ENCODE measurements at places on chromosomes 7 and 10.

DNA sequence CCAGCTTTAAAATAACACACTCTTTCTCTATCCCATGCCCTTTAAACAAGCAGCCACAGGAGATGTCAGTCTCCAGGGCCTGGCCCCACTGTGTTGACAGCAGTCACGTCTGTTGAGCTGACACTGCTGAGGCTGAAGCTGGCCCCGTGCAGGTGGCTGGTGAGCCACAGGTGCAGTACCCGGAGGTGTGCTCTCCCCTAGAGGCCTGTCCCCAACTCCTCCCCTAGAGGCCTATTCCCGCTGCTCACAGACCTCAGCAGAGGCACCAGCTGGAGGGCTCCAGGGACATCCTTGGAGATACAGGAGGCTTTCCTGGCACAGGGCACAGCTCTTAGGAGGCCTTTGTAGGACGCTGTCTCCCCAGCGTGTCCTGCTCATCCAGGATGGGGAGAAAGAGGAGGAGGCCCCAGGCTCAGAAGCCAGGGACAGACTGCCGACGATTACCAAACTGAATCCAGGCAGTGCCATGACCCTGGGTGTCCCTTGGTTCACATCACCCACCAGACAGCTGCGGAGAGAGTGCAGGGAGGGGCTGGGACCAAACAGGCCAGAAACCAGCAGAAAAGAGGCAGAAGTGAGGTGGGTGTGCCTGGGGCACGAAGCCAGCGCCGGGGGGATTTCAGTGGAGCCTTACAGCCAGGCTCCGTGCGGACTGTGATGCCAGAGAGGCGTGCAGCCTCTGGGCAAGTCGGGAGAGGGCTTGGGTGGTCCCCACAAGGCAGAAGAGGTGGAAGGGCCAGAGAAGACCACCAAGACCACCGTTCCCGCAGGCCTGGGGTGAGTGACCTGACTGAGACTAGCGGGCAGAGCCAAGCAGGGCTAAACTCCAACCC lies 18.5 kb upstream of the TTYH3 start:
- DNase-seq: no peak

GRCh38 chr10:125095228-125095627 lies 65.1 kb downstream of the CTBP2 start:
- DNase-seq: no peak

DNA sequence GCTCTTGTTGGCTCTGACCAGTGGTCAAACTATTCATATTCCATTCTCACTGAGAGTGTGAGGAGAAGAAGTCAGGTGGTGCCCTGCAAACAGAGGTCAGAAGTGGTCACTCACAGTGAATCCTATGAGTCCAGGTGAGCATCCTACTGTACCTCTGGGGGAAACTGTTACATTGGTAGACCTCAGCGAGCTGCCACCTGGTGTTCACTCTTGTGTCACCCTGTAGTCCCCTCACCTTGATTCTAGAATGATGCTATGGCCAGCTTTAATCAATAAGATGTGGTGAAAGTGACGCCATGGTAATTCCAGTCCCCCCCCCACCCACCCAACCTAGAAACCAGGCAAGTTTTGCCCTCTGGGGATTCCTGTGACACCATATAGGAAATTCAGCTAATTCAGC lies 1.2 kb upstream of the AMPH start:
- DNase-seq: no peak

DNA sequence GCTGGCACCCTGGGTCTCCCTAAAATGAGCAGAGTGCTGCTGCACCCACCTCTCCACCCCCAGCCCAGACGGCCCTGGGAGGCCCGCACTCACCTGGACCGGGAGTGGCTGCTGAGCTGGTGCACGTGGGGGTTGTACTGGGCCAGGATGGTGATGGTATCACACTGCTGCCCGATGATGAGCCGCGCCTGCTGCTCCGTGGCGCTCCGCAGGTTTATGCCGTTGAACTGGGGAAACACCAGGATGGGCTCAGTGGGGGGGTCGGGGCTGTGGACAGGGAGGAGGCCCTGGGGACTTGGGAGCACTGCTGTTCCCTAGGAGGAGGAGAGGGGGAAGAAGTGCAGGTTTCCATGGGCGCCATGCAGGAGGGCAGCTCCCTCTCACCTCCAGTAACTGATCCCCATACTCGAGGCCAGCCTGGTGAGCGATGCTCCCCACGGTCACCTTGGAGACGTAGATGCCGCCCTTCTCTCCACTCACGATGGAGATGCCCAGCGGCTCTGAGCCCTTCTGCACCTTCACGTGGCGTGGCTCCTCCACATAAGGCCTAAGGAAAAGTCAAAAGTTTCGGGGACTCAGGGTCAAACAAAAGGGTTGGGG lies 114.6 kb downstream of the DLG5 start:
- DNase-seq: no peak

DNA sequence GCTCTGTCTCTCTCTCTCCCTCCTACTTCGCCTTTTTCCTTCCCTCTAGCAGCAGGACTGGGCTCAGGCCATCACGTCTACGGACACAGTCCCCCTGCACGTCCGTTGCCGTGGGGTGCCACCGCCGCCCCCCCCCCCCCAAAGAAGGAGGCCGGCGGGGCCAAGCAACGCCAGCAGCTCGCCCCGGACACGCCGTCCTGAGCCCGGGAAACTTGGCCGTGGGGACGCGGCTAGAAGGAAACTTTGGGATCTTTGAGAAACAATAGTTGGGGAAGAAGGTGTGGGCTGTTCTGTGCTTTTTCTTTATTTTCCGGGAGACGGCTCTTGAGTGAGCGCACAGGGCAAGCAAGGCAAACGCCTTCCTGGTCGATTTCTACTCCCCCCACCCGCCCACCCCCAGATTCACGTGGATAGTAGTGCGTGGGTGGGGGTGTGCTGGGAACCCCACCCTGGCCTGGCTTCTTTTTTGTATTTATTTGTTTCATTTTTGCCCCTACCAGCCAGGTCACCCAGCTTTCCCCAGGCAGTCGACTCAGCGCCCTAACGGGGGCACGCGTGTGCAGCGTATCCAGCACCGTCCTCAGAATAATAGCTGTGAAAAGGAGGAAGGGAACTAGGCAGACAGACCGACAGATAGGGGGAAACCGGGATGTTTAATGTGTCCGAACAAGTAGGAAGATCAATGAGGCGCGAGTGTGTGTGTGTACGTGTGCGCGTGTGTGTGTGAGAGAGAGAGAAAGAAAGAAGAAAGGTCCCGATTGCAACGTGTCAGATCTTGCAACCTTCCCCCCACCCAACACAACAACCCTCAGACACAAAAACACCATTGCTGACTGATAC lies 1.4 kb downstream of the MXI1 start:
- DNase-seq: no peak

DNA sequence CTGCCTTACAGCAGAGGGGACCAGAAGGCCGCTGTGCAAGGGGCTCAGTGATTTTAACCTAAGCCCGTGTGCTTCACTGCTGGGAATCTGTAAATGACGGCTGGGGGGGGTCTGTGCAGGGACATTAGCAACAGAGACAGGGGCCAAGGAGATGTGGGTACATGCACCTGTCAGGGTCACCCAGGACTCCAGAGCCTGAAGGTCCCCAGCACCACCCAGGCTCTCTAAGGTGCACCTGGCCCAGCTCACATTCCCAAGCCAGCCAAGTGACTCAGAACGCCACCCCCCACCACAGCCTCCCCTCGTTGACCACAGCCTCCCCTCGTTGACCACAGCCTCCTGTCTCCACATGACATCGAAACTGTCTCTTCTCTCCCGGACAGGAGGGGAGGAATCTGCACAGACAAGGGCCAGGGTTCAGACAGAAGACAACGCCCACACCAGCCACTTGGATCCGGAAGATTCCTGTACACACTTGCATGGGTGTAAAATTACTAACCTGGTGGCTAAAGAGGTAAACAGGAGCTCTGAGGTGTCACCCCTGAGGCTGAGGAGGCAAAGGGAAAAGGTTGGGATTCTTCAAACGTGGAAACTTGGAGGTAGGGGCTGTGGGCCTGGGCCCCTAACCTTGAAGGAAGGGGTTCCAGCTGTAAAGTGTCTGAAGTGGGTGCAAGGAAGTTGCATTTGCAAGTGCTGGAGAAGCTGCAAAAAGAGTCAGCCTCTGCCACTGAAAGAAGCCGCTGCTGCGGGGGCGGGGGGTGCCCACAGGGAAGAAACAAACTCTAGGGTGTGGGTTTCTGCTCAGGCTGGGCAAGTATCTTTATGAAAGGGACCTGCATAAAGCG lies 27.0 kb downstream of the CALML3 start:
- DNase-seq: peak; percentile 30

- DNase-seq: no peak
Measured at GRCh38 chr7:2353113-2353935, 1.3 kb upstream of the EIF3B start.

DNA sequence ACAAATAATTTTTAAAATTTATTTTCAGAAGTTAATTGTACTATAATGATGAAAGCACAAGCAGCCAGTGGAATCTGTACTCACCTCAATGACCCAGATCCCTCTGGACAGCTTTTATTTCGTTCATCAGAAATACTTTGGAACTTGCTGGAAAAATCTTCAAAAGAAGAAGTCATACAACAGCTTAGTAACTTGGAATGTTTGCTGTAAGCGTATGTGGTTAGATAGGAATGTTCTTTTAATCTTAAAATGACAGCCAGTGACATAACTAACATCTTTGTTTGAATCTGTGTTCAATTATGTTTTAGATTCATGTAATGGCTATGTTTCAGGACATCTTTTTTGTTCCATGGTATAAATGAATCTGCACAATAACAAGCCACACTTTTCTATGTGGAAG lies 26.8 kb downstream of the CFAP69 start:
- no peak for DNase-seq

GRCh38 chr10:30662814-30663213 lies 33.3 kb upstream of the LYZL2 start:
- no peak for DNase-seq

- DNase-seq: no peak
Measured at GRCh38 chr10:50216894-50217293, 34.4 kb downstream of the ASAH2 start.

- no peak for DNase-seq
Measured at GRCh38 chr10:116730464-116731260, 11.7 kb downstream of the HSPA12A start.

DNA sequence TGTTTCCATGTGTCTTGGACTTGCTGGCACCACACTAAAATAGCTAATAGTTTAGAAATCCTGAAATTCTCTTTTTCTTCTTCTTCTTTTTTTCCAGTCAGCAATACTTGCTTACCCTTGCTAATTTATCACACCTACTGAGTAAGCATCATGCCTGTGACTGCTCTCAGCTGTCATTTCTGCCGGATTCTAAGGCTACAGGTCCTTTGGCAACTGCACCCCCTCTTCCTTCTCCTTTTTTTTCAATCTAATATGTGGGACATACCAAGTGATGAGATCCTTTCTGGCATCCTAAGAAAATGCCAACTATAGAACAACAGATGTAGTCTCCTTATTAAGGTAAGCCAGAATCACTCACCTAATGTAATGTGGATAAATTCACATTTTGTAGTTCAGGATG lies 444.7 kb downstream of the MAGI2 start:
- no peak for DNase-seq

DNA sequence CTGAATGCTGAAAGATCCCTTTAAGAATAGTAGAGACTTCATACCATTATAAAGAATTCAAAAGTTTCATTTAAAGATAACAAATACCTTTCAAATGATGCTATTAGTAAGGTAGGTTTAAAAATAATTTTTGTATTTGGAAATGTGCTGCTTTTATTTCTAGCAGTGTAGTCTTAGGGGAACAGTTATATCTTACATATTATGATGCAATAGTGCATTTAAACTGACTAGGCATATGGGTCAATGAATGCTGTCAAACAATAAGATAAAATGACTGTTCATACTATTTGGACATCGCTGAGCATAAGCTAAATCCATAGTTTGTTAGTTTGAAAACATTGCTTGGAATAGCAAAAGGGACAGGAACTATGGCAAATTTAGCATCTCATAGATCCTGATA lies 354.8 kb upstream of the SEMA3A start:
- DNase-seq: no peak

DNA sequence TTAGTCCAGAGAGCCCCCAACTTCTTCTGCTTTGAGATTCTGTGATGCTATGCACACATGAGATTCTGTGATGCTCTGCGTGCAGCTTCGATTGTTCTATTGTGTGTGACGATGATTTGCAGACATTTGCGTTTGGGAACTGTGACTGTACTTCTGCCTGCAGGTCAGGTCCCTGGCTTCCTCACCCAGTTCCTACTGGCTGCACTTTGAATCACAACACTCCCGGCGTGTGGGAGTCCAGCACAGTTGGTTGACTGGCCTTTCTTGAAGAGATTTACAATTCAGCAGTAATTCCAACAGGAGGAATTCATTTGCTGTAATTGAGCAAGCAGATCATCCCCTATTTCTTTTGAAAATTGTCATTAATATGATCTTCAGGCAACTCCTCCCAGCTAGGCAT lies 252.2 kb upstream of the YAE1 start:
- no peak for DNase-seq

DNA sequence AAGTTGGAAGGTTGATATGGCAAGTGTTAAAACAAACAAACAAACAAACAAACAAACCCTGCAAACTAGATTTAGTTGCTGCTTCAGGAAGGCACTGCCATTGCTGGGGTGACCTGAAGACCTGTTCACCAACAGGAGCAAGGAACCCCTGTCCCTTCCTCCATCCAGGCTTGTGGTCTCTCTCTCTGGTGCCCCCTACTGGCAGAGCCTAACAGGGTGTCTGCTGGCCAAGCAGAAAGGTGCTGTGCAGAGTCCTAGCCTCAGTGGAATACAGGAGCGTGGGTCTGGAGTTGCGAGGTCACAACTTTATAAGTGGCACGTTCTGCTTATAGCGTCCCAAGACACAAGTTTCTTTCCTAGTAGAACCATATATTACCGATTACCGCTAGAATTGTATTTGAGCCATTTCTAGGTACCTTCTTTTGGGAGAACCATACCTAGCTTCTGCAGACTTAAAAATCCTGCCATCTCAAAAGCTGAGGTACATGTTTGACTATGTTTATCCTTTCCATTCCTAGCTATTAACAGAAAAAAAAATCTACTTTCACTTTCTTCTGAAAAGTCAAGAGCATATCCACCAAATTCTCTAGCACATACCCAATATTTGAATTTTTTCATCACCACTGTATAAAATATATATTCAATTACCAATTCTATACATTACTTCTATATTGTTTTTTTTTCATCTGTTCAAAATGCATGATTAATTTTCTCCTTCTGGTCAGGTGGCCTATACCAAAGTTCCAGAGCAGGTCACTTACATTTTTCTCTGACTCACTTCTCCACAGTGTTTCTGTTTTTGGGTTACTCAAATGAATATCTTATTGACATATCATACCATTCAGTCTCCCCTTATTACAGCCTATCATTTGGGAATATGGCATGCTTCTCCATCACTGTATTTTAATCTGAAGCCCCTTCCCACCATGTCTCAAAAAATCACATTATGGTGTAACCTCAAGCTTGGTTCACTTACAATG lies 29.1 kb upstream of the CALD1 start:
- no peak for DNase-seq
